ENCODE measurements at places on chromosomes 2 and 18.

- no peak for DNase-seq
These were observed 6.5 kb downstream of the RNF103 start for GRCh38 chr2:86617153-86617552.

DNA sequence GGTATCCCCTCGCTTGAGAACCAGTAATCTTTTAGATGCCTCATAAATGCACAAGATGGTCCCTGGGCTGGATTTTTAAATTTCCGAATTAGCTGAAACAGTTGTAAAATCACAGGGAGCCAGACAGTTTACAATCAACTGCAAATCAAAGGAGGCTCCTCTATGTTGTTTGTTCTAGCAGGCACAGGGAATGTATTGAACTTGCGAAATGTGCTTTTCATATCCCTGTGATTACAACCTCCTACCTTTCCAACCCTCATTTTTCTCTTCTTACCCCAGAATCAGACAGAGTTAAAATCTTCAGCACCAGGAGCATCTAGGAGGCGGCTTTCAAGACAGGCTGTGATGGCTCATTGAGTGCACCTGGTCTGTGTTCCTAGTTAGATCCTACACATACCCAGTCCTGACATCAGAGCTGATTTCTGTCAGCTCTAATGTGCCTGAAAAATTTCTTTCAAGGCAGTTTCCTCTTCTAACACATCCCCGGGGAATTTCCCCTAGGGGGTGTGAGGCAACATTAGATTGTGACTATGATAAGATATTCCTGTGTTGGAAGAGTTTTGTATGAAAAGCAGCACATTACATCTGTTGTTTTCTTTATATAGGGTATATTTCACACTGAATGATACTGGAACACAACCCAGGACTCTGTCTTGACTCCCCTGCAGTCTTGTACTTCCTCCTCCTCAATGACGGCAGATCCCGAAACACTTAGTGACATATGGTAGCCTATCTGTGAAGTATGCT lies 17.9 kb upstream of the CAVIN2 start:
- no peak for DNase-seq

- no peak for DNase-seq
These were observed 51.2 kb downstream of the GYPC start for GRCh38 chr2:126707191-126707590.

GRCh38 chr2:1477196-1478040 lies 64.2 kb downstream of the TPO start:
- no peak for DNase-seq

GRCh38 chr18:44871771-44872170 lies 191.1 kb downstream of the SETBP1 start:
- no peak for DNase-seq

DNA sequence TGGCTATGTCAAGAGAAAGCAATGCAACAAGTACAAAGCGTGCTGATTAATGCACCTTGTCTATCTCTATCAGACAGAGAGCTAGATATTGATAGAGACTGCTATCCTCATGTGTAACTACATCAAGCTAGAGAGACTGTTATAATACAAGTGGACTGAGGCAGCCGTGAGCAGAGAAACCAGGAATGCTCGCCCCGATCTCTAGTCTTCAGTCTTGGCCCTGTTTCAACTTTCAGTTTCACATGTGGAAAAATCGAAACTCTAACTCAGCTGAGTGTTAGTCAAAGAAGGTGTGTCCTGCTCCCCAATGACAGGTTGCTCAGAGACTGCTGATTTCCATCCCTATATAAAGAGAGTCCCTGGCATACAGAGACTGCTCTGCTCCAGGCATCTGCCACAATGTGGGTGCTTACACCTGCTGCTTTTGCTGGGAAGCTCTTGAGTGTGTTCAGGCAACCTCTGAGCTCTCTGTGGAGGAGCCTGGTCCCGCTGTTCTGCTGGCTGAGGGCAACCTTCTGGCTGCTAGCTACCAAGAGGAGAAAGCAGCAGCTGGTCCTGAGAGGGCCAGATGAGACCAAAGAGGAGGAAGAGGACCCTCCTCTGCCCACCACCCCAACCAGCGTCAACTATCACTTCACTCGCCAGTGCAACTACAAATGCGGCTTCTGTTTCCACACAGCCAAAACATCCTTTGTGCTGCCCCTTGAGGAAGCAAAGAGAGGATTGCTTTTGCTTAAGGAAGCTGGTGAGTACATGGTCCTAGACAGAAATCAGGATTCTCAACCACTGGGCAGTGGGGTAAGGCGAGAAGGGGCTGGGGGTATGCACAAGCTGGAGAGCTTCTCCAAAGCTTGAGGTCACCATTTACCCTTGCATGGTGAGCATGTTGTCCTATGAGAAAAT lies at the start of gene RSAD2:
Gene RSAD2, plus strand, starts transcription at position 376 of the 903 bp plus-strand sequence. Its CDS starts 24 bp downstream, at position 400.
- DNase-seq: peak; percentile 75

DNA sequence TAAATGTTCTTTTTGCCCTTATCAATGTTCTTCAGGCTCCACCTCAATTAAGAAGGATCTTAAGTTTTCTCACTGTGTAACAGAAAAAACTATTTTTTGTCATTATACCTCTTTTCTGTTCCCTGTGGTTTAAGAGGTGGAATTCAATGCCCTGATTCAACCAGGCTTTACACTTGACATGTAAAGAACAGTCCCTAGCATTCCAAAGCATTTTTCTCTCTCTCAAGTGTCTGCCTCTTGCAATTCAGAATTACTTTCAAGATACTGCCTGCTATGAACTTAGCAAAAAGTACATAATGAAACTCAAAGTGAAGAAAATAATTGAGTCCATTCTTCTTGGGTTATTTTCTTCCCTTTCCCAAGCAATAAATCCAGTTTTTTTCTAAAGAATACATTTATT lies 160.6 kb upstream of the NOL4 start:
- no peak for DNase-seq

DNA sequence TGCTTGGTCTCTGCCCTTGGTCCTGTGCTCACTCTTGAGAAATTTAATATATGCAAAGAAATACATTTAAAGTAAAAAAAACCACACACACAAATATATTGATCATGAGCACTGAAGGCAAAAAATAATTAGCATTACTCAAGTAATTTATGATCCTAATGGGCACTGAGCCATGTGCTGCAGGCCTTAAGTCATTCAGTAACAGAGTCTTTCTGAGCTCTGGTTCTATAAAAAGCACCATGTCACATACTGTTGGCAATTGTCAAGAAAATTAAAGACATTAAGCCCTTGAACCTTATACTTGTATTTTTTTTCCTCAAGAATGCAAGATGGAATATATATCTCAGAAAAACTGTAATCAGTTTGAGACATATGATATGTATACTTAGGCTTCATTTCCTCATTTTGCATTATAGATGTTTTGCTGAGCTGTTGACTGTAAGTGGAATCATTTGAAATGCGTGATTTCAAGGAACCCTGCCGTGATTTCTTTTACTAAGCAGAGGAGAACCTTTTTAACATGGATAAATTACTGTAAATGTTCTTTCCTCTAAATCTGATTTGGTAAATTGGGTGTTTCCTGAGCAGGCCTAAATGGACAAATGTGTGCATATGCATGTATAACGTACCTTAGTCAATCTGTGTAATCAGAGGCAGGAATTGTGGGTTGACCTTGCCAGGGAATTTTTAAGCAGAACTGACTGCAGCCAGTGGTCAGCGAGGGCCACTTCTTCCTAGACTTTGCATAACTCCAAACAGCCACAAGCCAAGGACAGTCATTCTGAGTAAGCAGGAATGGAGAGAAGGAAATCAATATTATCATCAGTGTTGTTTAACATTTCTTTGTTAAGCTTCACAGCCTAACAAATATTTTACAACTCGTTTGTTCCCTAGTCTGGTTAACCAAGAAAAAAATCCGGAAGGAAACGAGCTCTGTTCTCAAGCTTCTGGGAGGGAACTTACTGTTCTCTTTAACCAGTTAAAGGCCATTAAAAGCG lies 191.5 kb upstream of the ATP5MC3 start:
- no peak for DNase-seq

GRCh38 chr2:149739883-149740265 lies 152.3 kb upstream of the MMADHC start:
- no peak for DNase-seq

DNA sequence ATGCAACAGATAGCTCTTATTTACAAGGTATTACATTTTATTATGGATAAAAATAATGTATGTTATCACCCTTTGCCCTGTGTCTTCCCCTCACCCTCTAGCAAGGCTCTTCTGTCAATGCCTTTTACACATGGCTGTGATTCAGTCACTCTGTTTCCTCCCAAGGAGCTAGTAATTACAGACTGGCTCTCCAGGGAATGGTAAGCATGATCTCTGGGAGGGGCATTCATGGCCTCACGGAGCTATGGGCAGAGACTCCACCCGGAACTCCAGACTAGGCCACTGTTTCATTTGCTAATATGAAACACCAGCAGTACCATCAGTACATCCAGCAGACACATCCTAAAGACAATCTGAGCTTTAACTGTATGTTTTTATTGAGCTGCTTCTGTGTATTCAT lies 410.9 kb upstream of the CYRIA start:
- DNase-seq: no peak

DNA sequence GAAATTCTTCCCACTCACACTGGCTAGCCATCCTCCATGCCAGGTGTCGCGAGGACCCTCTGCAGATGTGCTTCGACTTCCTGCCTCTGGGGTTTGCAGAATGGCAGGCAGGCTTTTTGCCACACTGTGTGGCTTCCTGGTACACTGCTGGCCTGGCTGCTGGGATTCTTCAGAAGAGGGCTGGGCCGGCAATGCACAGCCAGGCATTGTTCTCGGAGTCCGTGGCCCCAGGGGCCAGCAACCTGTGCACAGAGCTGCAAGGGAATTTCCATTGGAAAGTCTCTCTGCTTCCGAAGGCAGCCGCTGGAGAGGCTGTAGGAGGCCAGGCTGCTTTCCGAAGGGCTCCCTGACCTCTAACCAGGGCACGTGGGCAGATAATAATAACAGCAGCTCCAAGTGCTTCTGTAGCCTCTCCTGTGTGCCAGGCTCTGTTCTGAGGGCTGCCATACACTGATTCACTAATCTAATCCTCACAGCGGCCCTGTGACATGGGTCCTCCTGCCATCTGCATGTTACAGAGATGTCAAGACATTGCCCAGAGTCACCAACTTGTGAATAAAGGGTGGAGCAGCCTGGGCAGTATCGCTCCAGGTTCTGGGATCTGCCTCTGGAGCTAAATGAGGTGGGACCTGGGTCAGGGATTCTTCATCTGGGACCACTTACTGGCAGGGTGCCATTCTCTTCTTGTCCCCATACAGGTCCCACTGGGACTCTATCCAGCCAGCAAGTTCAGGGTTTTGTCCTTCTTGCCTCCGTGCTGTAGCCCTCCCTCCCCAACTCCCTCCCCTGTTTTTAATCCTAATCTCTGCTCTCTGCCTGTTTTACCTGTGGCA lies 5.0 kb downstream of the LDLRAD4 start:
- DNase-seq: no peak

DNA sequence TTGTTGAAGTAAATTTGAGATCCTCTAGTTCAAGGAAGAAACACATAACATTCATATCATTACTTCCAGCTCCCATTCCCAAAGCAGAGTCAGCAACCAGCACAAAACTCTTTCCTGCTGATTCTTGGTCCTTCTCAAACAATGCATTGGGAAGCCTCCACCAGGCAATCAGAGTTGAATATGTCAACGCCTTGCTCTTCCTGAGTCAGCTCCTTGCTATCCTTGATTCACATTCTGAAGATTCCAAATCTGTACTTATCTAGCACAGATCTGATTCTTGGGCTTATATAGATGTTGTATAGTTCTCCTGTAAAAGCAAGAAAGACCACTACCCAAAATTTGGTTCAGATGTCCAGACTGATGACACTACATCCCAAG lies 29.6 kb downstream of the CFAP210 start:
- DNase-seq: no peak

- DNase-seq: no peak
These were observed 90.5 kb downstream of the CHST9 start for GRCh38 chr18:27094621-27095020.

DNA sequence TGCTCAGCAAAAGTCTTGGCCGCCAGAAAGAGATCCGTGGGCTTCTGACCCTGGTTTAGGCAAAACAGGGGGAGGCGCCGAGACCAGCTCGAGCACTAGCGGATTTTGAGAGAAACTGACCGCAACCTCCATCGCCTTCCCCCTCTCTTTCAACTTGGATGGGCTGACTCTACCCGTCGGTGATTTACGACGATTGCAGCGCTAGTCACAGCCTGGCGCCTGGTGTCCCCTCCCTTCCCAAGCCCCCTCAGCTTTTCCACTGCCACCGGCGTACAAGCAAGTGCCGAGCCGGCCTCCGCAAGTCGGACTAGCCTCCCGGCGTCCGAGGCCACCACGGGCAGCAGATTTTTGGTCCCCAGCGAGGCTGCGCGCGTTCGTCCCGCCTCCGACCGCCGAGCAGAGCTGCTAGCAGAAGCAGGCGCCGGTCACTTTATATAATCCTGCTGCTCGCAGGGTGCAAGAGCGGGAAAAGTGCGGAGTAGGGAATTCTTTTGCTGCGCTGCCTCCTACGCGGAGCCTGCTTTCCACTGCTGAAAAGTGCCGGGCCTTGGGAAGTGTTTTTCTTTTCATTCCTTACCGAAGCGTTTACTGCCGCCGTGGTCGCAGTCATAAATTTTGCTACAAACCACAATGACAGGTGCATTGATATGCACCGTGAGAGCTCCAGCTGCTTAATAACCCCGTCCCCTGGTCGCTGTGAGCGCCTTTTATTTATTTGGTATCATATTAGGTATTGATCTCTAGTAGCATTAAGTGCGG lies 7.7 kb downstream of the HOXD3 start:
- no peak for DNase-seq

DNA sequence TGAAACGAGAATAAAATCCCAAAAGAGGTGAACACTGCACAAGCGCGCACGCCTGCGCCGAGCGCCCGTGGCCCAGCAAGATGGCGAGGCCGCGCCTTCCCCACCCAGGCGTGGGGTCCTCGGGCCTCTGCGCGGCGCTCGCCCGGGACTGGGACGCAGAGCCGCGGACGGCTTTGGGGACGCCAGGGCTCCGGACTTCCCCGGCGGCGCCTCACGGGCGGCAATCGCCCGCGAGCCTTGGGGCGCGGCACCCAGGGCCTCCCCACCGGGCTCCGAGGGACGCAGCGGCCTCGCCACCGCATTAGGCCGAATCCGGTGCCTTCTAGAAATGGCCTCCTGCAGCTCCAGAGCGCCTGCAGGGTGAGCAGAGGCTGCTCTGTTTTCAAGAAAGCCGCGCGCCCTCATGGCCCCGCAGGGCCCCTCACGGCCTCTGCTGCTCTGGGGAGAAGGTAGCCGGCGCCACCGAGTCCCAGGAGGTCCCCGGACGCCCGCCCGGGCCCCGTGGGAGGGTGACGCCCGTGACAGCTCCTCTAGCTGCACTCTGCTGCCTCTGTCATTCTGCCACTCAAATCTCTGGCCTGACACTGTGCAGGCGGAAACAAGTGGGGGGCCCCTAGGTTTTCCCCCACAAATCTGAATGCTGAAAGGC lies 35.9 kb upstream of the POMC start:
- DNase-seq: no peak

GRCh38 chr2:85914922-85915321 lies 26.1 kb upstream of the ST3GAL5 start:
- no peak for DNase-seq

GRCh38 chr2:140308706-140309105 lies 1528.5 kb upstream of the NXPH2 start:
- no peak for DNase-seq

DNA sequence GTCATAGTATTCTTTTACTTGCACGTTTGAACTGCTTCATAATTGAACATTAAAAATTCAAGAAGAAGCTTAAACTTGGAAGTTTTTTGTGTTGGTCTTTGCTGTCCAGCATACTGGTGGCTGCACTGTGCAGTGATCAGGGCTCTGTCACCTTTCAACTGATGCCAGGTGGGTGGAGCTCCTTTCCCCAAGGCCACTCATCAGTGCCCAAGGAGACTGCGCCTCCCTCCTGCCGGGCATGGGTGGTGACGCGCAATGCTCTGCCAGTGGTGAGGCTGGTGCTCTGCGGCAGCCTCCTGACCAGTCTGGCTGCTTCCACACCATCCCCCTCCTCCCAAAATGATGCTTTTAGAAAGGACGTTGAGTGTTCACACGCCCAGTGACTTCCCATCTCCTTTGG lies 16.0 kb upstream of the LDLRAD4 start:
- DNase-seq: no peak
